Left forelimb (tissue), 1 donor: ENCODE measurements at places on chromosomes 7 and 10.
A peak's percentile ranks its signal among the peaks of the same experiment; 100 is the strongest.

DNA sequence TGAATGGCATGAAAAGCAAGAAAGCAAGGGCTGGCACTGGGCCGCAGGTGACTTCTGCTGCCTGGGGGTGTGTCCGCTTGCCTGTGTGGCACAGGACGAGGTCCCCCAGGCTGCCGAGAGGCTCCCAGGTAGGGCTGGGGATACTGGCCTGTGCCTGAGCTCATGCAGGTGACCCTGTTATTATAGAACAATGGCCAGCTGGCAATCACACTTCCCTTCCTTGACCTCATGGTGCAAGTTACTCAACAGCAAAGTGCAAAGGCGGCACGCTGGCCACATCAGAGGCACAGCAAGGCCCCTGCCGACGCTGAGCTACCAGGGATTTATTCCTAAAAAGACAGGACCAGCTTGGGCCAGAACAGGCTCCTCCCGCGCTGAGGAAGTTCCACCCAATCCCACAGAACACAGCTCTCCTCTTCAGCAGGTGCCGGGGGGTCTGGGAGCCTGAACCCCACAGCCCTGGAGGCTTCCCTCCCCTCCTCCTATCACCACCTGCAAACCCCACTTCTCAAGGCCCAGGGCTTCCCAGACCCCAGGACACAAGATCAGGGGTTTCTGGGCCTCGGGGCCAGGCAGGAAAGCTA is 1.4 kb upstream of the ADAM8 start:
- no peak for DNase-seq

DNA sequence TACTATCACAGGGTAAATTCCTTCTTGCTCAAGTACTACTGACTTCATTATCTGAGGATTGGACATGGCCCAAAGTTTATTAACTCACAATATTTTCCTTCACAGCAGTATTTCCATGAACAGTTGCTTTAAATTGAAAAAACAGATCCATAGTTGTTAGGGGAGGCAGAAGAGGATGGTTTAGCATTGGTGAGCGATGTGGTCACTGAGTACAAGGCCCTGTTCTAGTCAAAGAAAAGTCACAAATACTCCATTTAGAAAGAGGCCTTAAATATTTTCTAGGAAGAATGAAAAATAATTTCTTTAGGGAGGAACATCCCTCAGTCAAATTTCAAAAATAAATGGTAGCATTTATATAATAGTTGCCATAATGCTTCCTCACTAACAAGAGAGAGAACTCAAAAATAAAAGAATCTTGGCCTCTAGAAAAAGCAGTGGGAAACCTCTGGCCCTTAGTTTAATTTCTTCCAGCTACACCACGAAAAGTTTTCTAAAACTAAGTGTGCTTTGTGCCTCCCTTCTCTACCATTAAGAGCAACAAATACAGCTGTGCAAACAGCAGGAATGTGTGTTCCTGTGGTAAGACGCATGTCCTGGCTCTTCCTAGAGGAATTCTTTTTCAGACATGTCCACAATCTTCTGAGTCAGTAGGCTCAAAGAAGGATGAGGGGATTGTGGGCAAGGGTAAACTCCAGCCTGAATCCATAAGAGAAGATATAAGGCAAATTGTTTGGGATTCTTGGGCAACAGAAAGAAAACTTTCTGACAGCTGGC is 105.7 kb downstream of the HOXA1 start:
- DNase-seq = no peak

GRCh38 chr10:78849731-78850130 is 219.0 kb upstream of the ZMIZ1 start:
- peak; percentile 17 for DNase-seq

DNA sequence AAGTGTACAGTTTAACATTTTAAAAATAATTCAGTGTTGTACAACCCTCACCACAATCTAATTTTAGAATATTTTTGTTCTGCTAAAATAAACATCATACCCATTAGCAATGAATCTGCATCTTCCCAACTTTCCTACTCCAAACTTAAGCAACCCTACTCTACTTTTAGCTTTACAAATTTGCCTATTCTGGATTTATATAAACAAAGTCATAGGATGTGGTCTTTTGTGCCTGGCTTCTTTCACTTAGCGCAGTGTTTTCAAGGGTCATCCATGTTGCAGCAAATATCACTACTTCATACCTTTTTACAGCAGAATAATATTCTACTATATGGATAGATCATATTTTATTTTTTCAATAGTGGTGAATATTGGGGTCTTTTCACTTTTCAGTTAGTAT is 18.9 kb downstream of the CALML3 start:
- no peak for DNase-seq

GRCh38 chr7:17299483-17299991 is 1.1 kb downstream of the AHR start:
- DNase-seq = no peak

DNA sequence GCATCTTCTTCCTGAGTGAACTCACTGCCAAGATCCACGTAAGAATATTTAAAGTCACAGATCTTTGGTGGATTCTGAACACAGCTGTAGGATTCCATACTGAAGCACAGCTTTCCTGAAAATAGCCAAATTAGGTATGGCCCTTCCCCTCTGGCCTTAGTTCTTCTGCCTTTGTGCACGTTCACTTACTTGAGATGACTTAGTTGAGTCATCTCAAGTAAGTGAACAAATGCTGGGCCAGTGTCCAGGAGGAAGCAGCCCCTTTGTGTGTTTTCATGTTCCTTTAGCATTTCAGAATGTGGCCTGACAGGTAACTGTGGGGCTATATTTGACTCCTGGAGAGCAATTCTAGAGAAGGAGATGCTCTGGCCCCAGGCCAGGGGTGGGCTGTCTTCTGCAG is 51.5 kb downstream of the CCNY start:
- DNase-seq = no peak

- no peak for DNase-seq
Observed at GRCh38 chr10:57791546-57791945, 476.1 kb downstream of the IPMK start.

- no peak for DNase-seq
Observed at GRCh38 chr7:131482800-131483199, 73.6 kb downstream of the PODXL start.

- no peak for DNase-seq
Observed at GRCh38 chr10:21052709-21053104, 155.6 kb upstream of the NEBL start.

- DNase-seq = no peak
Observed at GRCh38 chr7:22185559-22185958, 171.4 kb downstream of the RAPGEF5 start.

DNA sequence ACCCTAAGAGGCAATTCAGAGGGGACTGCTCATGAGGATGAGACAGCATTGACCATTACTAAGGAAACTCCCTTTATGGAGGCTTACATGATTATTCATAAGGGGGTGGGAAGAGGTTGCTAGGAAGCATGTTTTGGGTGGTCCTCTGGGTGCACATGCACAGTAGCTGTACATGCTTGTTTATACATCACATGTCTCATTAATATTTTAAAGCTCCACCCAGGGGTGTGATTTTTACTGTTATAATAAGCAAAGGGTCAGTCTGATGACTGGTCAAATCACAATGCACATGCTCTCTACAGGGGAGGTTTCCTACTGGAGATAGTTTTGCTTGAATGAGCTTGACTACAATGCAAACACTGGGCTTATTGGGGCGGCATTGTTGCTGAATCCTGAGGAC is 23.8 kb upstream of the PPP1R9A start:
- no peak for DNase-seq

DNA sequence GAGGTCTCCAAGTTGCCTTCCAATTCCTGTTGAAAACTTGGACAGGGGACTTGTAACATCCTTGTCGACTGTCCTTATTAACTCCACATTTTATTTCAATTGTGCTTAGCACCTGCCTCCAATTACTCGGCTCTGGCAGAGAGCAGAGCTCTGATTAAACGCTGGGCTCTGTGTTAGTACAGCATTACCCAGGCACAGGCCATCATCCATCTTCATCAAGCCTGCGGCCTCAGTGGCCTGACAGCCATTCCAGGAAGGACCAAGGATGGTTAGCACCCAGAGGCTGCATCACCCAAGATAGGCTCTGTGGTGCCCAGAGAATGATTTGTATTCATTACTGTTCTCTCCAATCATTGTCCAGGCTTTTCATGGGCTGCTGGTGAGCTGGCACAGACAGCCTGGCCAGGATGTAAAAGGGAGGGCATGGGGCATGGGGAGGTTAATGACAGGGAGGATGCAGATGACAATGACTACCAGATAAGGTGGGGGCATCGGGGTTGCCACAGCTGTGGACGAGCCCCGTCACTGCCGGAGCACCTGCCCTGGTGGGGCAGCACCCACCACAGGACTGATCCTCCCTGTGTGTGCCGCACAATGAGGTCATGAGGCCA is 123.3 kb downstream of the PTPN20 start:
- peak; percentile 38 for DNase-seq

- no peak for DNase-seq
Observed at GRCh38 chr7:20556091-20556490, 59.4 kb upstream of the ABCB5 start.

DNA sequence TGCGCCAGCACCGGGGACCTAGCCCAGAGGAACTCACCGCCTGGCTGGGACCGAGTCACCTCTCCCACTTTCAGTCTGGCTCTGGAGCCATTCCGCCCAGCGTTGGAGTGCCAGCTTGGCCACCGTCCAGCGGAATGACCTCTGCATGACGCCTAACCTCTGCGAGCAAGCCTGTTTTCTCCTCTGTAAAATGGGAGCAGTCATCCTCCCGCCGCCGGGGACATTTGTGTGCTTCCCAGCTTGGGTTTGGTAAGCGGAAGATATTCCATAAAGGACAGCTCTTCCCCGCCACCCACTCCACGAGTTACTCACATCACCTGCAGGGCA is 1.3 kb upstream of the ZCCHC24 start:
- no peak for DNase-seq

GRCh38 chr7:2575733-2576340 is 17.1 kb downstream of the IQCE start:
- no peak for DNase-seq

GRCh38 chr7:36037121-36037662 is 115.9 kb upstream of the EEPD1 start:
- DNase-seq = no peak

- DNase-seq = no peak
Observed at GRCh38 chr7:41869997-41870396, 167.1 kb upstream of the INHBA start.

- no peak for DNase-seq
Observed at GRCh38 chr10:36042135-36042534, 400.0 kb upstream of the FZD8 start.

GRCh38 chr10:11825796-11826414 is 2.7 kb downstream of the PROSER2 start:
- DNase-seq = no peak

DNA sequence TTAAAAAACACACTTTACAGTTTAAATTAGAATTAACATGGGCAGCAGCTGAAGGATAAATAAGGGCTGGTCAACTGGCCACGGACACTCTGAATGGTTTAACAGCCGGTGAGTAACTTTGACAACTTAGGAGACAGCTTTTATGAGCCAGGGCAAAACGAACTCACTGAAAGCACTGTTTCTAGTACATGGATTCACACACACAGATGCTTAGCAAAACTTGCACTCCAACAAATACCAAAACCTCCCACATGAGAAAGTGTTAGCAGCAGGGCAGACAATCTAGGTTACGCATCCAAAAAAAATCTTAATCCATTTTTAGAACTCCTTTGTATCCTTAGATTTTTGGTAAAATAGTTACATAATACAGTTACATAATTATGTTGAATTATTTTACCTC is 486.4 kb downstream of the PHTF2 start:
- no peak for DNase-seq

DNA sequence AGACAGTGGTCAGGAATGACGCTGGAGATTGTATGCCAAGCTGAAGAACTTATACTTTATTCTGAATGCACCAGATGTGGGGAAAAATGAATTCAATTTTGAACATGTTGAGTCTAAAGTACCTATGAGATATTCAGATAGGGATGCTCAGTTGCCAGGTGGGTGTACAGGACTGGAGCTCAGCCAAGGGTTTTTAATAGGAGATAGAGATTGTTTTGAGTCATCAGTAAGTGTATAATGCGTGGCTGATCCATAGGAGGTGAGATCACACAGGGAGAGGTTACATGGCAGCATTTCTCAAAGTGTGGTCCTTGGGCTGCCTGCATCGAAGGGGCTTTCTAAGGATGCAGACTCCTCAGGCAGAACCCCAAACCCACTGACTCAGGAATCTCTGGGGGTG is 6.8 kb upstream of the HIPK2 start:
- no peak for DNase-seq

DNA sequence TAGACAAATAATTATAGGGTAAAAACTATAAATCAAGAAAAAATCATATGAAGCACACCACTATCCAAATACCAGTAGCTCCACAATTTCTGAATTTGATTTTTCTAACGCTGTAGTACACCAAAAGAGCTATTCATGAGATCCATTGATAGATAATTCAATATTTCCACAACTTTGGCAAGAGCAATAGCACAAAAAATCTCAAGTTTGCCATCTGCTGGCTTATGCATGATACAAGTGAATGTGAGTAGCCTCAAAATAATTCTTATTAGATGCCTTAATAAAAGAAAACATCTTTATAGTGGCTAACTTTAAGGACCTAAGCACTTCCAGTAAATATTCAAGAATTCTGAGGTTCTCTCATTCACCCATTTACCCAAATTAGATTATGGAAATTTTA is 2.2 kb upstream of the TMEM196 start:
- DNase-seq = no peak

GRCh38 chr10:106679314-106679713 is 485.2 kb downstream of the SORCS1 start:
- no peak for DNase-seq

GRCh38 chr7:5693529-5693928 is 87.9 kb downstream of the RNF216 start:
- no peak for DNase-seq

- DNase-seq = no peak
Observed at GRCh38 chr7:22179442-22179879, 177.5 kb downstream of the RAPGEF5 start.

DNA sequence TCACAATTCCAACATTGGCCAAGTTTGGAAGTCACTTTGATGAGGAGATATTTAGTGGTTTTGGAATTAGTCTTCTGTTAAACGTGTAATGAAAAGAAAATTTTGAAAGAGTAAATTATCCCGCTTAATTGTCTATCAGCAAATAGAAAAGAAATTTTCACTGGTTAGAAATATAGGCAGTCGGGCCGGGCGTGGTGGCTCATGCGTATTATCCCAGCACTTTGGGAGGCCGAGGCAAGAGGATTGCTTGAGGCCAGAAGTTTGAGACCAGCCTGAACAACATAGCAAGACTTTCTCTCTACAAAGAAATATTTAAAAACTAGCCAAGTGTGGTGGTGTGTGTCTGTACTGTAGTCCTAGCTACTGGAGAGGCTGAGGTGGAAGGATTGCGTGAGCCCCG is 13.4 kb downstream of the CNTNAP2 start:
- no peak for DNase-seq

DNA sequence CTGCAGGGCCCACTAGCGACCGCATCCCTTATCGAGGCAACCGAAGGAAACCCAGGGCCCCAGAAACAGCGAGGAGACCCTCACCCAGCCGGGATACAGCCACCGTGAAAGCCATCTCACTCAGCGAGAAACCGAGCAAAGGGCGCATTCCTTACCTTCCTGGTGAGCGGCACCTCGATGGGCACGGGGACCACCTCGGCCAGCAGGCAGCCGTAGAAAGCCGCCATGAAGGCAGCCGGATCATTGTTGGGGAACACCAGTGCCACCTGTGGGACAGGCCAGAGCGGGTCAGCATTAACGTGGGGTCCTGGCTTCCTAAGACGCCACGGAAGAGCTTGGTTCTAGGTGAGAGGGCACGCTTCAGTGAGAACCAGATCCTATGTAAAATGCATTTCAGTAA is 263.7 kb downstream of the ZMYND11 start:
- DNase-seq = no peak

- DNase-seq = no peak
Observed at GRCh38 chr10:27035163-27035562, 65.1 kb downstream of the ANKRD26 start.
